Ureter (tissue), 1 donor: ENCODE measurements at places on chromosomes 2 and 18. TPM values are rescaled to one million over a fixed set of nuclear protein-coding genes. Genes with fewer than 3 reads are reported as not detected.

ATP6V1B1 gene
- total RNA-seq, result 2.4 TPM

POTEJ gene
- not detected for total RNA-seq

NOTO gene
- total RNA-seq, result not detected

RNASEH1 gene
- total RNA-seq, result 18.3 TPM

TSPYL6 gene
- total RNA-seq, result not detected

ICOS gene
- total RNA-seq, result 0.23 TPM

HDLBP gene
- 526 TPM for total RNA-seq

LRATD1 gene
- 27.5 TPM for total RNA-seq

RAX gene
- total RNA-seq, result not detected

FRZB gene
- 11.8 TPM for total RNA-seq

LYG1 gene
- total RNA-seq, result 0.39 TPM

ERMN gene
- 0.70 TPM for total RNA-seq

FEV gene
- total RNA-seq, result not detected

TMEM247 gene
- not detected for total RNA-seq

MPV17 gene
- total RNA-seq, result 77.1 TPM
